ENCODE measurements at places on chromosomes 1 and 21.

DNA sequence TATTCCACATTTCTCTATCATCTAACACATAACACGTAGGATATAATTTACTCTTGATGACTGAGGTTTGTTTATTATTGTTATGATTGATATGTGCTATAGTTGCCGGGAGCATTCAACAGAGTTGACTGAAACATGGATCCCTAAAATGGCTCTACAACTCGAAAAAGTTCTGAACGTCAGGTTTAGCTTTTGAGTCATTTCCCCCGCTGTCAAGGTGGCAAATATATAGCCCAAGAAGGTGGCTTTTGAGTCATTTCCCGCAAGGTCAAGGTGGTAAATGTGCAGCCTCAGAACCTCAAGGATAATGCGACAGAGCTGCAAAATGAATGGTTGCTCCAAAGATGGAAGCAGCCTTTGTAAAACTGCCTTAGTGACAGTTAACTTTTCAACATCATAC lies 104.0 kb downstream of the NIBAN1 start:
- no peak for DNase-seq

DNA sequence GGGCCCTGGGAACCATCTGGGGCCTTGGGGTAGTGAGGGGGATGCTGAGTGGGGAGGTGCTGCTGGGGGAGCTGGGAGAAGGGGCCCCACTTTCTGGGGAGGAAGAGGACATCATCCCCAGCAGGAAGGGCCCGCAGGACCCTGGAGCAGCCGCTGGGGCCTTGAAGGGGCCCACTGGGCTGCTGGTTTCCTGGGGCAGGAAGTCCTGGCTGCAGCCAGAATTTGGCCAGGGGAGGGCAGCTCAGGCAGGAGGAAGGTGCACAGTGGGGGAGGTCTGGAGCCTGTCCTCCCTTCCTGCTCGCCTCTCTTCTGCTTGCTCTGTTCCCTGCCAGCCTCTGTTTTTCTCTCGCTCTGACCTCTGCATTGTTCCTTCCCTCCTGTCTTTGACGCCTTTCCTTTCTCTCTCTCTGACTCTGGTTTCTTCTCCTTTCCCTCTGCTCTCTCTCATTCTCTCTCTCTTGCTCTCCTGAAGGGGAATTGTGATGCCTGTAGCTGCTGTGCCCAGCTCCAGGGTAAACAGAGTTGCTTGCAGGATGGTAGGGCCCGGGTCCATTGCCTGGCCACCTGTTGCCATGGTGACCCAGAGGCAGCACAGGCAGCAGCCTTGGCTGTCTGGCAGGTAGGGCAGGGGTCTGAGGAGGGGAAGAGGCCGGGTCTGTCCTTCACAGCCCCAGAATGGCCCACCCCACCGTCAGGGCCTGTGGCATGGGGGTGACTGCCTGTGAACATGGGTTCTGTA lies 23.9 kb downstream of the ACOT11 start:
- no peak for DNase-seq

DNA sequence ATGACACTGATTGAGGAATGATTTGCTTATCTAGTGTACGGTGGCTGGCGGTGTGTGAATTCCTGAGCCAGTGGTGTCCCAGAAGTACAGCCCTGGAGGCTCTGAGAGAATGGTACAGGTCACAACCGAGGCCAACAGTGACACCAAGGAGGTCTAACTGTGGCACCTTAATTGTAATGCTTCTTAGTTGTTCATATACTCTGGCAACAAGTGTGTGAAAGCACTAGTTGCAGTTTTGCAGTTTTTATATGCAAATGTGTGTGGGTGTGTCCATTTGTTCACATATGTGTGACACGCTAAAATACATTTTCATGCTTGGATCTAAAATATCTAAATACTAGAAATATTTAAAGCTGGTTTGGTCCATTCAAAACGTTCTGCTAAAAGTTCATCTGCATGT lies 185.3 kb upstream of the FMN2 start:
- no peak for DNase-seq

- peak; percentile 46 for DNase-seq
Measured at GRCh38 chr1:8169364-8170058, 143.4 kb upstream of the ERRFI1 start.

DNA sequence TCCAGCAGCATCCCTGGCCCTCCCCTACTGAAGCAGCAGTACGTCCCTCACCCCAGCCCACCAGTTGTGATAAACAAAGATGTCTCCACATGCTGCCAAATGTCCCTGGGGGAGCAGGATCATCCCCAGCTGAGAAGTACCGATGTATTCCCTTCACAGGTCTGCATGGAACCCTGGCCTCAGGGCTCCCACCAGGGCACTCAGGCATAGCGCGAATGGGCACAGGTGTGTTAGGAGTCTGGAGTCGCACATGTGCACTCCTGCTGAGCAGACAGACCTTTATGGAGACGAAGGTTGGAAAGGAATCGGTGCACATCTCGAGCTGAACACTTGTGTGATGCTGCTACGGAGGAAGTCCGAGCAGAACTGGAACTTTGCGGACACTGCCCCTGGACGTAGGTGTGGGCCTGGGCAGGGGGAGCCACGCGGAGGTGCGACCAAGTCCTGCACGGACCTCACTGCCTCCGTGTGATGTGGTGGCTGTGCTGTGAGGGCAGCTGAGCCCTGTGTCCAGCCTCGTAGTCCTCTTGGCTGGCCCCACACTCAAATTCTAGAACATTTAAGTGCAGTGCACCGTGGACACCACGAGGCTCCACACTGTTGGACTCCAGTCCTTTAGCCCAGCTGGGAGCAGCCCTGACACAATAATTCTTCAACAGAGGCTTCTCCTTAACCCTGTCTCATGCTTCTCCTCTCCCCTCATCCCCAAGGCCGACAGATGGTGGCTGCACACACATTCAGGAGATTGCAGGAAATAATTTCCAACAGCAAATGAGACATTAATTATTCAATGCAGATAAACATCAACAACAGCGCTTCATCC lies 43.4 kb downstream of the RSPH1 start:
- no peak for DNase-seq

DNA sequence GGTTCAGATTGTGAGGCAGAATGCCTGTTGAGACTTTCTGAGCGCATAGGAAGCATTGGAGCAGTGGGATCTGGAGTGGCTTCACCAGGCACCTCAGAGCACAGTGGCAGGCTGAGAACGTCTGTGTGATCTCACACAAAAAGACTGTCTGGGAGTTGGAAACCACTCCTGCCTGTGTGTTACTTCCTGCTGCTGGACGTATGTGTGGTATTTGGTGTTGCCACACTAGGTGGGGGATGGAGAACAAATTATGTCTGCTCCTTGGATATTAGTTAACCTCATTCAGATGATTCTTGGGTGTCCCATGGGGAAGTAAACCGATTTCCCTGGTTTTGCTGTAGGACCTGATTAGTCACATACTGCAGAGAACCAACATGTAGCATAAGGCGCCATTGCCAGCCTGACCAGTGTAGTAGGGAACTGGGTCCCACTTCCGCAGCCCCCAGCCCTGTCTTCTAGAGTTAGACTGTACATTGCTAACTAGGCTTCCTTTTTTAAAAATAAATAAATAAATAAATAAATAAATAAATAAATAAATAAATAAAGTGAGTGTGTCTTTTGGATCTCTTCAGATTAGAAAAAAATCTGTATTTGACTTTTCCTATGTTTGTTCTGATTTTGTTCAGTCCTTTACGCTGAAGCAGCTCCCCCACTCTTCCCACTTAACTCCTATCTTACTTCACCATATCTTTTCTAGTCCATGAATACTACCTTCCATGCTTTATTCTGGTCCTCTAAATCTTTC lies 26.9 kb downstream of the UCK2 start:
- DNase-seq, result no peak

- no peak for DNase-seq
Measured at GRCh38 chr1:101511202-101511891, 274.5 kb downstream of the S1PR1 start.

DNA sequence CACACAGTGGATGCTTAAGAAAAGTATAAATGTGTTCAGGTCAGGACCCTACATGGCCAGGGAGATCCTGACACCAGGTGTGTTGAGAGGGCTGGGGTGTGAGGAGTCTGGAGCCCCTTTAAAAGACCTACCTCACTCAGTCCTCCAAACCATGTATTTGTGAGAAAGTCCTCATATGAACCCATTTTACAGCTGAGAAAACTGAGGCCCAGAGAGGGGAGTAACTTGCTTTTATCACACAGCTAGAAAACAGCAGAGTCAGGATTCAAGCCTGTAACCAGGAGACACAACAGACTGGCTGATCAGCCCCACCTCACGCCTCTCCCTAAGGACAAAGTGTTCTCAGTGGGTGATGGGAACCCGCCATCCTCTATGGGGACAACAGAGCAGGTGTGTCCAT lies 706.7 kb downstream of the PTPRU start:
- no peak for DNase-seq

GRCh38 chr1:219626865-219627264 lies 14.0 kb upstream of the ZC3H11B start:
- DNase-seq, result no peak

Data from stimulated activated CD8-positive, alpha-beta memory T cell treated with anti-CD3 and anti-CD28 coated beads, Interleukin-4, amount 100 ng/mL, for 48 hours (primary cell).